ENCODE measurements at places on chromosomes 4 and X. TPM values are rescaled to one million over a fixed set of nuclear protein-coding genes. Genes with fewer than 3 reads are reported as not detected.

The SRPX2 gene
- total RNA-seq, result 39.1 TPM

The BEND2 gene
- not detected for total RNA-seq

The ATP8A1 gene
- 79.3 TPM for total RNA-seq

DNA sequence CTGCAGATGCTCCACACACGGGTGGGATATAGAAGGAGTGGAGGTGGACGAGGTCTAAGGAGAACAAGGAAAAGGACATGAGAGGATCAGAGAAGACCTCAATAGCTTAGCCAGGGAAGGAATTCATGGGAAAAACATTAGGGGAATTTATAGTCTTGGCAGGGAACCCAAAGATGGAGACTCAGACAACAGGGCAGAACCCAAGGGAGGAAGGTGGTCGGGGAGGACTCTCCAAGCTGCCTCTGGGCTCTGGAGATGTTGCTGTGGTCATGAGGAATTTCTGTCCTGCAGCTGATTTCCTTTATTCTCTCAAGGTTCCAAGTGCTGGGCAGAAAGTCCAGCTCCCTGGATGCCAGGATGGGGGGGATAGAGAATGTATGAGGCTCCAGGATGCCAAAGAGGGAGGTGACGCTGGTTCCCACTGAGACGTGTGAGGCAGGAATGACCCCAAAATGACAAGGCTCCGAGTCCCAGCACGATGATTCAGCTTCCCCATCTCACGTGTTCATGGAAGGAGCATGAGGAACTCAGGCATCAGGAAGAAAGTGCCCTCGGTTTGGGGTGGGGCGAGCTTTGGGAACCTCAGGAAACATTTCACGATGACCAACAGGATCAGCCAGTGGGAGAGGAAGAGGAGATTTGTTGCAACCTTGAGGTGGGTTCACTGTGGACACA lies 57.0 kb upstream of the PPP2R3B start:
- peak; percentile 33 for DNase-seq
- no peak overlapping the region for H3K4me3 ChIP-seq
- H3K4me1 ChIP-seq, result no peaks in the 10 kb centered on the region
- no peak overlapping the region for H3K27ac ChIP-seq
- no peaks in the 10 kb centered on the region for H3K36me3 ChIP-seq

DNA sequence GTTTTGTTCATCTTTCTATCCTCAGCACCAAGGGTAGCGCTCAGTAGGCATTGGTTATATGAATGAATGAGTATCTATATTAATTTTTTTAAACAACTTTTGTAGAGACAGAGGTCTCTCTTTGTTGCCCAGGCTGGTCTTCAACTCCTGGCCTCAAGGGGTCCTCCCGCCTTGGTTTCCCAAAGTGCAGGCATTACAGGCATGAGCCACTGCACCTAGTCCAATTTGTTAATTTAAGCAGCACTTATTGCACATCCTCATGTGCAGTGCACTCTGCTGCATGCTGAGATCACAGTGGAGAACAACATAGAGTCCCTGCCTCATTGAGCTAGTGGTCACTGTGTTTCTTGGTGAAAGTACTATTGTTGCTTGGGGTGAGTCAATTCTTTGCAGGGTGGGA lies 94.4 kb downstream of the NHSL2 start:
- no peak for DNase-seq
- no peaks in the 10 kb centered on the region for H3K27me3 ChIP-seq
- H3K4me1 ChIP-seq, result no peaks in the 10 kb centered on the region

DNA sequence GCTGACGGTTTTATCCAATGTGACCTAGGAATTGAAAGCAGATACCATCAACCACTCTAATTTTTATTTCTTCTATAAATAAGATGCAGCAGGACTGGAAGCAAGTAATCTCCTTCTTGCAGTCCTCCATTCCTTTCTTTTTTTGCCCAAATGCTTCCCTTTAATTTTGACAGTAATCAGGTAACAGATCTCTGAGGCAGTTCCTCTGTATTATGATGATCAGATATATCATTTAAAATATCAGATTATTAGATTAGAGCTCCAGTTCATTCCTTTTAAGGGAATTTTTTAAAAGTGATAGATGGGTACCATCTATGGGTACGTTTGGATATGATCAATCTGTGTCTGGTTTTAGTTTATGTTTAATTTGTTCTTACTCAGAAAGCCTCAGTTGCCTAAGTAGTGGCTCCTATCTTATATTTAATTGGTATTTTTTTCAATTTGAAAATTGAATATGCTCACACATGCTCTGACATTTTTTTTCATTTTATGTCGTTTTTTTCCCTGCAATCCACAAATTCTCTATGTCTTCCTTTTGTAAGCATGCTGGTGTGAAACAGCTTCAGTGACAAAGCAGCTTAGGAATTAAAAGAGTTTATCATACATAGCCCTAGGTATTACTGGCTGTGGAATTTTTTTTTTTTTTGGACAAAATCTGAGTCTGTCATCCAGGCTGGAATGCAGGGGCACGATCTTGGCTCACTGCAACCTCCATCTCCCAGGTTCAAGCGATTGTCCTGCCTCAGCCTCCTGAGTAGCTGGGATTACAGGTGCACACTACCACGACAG lies 73.7 kb upstream of the ANK2 start:
- H3K4me1 ChIP-seq, result no peaks in the 10 kb centered on the region
- no peak overlapping the region for H3K27ac ChIP-seq
- H3K27me3 ChIP-seq, result no peaks in the 10 kb centered on the region

- no peak for DNase-seq
- no peaks in the 10 kb centered on the region for H3K36me3 ChIP-seq
Observed at GRCh38 chrX:130262231-130262630, 6.5 kb downstream of the ZNF280C start.

DNA sequence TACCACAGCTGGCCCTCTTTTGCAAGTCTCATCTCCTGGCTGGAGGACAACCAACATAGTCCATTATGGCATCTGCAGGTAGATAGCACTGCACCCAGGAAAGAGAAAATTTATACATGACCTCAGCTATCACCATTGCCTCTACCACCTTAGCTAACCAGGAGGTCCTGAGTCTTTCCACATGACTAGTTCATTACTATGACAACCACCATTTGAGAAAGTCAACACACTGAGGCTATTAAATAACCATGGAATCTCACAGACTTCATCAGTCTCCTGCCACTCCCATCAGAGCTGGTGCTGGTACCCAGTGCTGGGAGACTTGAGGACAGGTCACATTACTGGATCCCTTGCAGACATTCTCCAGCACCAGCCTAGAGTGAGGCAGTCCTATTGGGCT lies 285.9 kb downstream of the GBA3 start:
- no peak overlapping the region for H3K27ac ChIP-seq
- DNase-seq, result no peak
- H3K27me3 ChIP-seq, result no peaks in the 10 kb centered on the region
- H3K36me3 ChIP-seq, result no peaks in the 10 kb centered on the region
- H3K4me1 ChIP-seq, result no peaks in the 10 kb centered on the region

All from upper lobe of right lung (tissue), 1 donor.